ENCODE measurements at places on chromosomes 5 and 9.

DNA sequence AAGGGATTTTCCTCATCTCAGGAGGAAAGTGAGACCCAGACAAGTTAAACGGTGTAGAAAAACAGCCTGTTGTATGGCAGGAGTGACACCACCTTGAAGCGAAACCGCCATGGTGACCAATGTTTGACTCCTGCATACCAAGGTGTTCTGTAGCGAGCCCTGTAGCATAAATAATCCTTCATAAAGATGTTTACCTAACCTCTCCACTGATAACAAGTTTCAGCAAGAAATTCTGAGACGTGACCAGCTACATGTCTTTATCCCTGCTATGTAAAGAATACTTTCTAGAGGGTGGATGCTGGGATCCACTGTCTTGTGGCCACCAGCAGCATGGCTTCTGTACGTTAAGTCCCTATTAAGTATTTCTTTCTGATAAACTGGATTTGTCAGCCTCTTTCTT, 148.1 kb downstream of the MPDZ start:
- DNase-seq = no peak

DNA sequence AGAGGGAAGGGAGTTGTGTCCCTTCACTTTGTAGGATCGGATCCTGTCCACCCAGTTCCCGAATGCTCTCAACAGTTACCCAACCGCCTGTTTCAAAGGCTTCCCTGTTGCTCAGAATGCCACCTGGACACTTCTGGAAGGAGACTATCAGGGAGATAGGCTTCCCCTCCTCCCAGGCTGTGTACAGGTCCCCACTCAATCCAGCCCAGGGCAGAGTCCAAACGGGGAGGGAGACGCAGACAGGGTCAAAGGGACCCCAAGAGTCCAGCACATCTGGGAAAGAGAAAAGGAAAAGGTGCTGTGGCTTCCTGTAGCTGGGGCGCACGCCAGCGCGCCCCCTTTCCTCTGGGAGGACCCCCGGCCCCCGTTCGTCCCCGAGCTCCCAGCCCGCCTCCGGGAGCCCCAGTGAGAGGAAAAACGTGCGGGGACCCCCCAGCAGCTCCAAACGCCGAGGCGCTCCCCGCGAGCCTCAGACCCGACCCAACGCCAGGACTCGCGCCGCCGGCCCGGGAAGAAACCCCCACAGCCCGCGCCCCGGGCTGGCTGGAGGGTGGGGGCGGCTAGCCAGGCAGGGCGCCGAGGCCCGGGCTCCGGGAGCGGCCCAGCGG, 640 bp downstream of the SURF4 start:
- DNase-seq = no peak

DNA sequence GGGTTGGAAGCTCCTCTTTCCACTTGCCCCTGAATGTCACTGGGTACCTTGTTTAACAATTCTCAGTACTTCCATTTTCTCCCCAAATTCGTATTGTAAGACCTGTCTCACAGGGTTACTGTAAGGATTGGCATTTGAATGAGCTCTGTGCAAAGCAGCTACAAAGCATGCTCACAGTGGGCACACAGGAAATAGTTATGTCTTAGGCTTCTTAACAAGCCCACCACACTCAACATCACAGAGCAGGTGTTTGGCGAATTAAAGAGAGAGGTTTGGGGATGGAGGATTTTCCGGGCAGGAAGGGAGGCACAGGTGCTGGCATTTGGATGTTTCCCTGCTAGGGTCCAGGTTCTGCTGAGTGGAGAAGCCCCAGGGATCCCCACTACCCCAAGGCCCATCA, 17.0 kb upstream of the LHFPL2 start:
- DNase-seq = no peak

- DNase-seq = no peak
Measured at GRCh38 chr5:141439411-141440141, 9.3 kb downstream of the PCDHGA12 start.

DNA sequence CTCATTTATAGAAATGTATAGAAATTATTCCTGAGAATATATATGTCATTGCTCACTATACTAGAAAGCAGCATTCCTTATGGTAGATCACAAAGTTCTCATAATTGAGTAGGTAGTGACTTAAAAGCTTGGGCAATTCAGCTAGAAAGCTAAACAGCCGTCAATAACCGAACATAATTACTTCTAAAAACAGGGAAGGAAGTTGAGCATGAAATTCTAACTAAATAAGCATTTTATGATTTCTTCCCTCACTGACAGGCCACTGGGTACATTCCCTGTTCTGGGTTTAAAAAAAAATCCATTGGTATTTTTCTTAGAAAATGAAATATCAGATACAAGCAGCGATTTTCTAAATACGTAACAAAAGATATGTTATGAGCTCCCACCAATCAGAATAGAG, 91.1 kb upstream of the DAB2 start:
- no peak for DNase-seq

- DNase-seq = no peak
Measured at GRCh38 chr9:136378170-136379002, 4.9 kb upstream of the CARD9 start.

DNA sequence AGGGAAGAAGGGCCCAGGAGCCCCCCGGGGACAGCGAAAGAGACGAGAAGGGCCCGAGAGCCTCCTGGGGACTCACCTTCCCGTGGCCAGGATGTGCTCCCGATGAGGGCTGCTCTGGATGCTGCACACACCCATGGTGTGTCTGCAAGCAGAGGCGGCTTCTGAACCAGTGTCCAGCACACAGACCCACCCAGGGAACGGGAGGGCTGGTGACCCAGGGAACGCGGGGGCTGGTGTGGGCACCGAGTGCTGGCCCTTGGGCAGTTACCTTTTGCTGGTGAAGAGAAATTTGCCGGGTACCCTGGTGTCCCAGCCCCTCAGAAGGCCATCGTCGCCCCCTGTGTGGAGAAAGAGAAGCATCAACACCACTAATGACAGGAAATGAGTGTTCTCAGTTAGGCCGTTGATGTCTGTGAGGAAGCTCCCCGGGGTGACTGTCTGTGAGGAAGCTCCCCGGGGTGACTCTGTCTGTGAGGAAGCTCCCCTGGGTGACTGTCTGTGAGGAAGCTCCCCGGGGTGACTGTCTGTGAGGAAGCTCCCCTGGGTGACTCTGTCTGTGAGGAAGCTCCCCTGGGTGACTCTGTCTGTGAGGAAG, 13.2 kb downstream of the MRPL41 start:
- no peak for DNase-seq

- no peak for DNase-seq
Measured at GRCh38 chr5:81909677-81910076, 62.1 kb upstream of the ATG10 start.

DNA sequence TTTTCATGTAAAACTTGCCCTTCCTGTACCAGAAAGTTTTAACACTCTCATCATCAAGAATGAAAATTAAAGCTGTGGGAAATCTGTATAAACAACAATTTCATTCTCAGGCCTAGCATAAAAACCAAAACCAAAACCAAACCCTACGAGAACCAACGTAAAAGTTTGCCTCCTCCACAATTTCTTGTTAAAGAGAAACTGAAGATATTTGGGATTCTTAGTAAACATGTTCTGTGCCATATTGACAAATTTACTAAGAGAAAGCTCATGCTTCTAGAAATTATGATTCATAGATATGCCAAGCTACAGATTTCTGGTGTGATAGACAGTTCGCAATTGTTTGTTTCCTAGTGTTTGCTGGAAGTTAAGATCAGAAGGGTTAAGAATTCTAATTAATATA, 801.0 kb upstream of the NUDT12 start:
- DNase-seq = no peak

- no peak for DNase-seq
Measured at GRCh38 chr9:2755285-2755684, 38.0 kb downstream of the KCNV2 start.

- DNase-seq = no peak
Measured at GRCh38 chr9:974031-974995, 2.1 kb upstream of the DMRT3 start.

- no peak for DNase-seq
Measured at GRCh38 chr9:127884427-127884911, 7.0 kb upstream of the AK1 start.

GRCh38 chr5:151182976-151183375, 25.4 kb upstream of the ANXA6 start:
- no peak for DNase-seq

- no peak for DNase-seq
Measured at GRCh38 chr5:44275908-44276307, 113.3 kb downstream of the FGF10 start.

GRCh38 chr5:174187481-174187880, 142.0 kb downstream of the NSG2 start:
- no peak for DNase-seq

DNA sequence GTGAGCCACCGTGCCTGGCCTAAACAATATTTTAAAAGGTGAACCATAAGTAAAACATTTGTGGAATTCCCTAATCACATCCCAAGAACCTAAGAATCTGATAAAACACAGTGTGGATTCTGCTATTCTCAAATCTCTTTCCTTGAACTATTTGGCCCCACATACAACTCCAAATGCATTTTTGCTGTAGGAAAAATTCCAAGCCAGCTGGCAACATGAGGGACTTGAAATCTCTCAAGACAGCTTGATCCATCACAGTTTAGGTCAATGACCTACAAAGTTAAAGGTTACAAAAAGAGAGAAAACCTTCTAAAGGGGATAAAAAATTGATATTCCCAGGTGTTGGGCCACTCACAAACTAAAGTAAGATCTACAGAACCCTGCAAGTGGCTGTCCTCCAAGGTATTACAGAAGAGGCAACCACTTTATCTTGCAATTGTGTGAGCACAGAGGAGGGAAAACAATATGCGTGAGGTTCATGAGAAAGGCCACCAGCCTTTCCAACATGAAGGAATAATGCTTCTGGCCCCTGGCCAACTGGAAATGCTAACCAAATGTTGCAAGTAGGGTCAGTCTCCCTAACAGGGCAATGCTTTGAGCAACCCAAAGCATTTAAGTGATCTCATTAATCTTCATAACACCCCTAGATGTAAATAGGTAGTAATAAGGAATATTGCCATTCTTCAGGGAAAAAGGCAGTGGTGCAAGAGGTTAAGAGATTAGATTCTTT, 221.4 kb downstream of the SEMA5A start:
- DNase-seq = no peak

- no peak for DNase-seq
Measured at GRCh38 chr5:96648593-96648992, 13.6 kb upstream of the CAST start.

- DNase-seq = no peak
Measured at GRCh38 chr5:103260951-103261350, 2.4 kb downstream of the MACIR start.

GRCh38 chr9:134340475-134341160, 14.4 kb downstream of the RXRA start:
- no peak for DNase-seq

DNA sequence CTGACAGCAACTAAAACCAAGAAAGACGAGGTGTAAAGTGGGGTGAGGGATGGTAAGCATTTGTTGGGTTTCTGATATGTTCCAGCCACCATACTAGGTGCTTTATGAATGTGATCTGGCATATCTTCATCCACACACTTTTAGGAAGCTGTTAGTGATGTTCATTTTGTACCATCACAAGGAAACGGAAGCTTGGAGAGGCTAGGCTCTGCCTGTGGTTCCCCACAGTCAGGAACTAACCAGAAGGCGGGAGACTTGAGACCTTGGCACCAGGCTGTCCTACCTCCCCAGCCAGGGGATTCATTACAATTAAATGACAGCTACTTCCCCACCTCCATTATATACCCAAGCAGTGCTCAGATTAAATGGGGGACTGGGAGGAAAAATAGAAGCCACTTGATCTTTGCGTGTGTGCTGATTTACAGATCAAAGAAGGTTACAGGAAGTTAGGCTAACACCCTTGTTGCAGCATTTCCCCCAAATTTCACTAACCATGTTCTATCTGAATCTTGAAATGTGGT, 43.0 kb downstream of the SFXN1 start:
- DNase-seq = no peak

DNA sequence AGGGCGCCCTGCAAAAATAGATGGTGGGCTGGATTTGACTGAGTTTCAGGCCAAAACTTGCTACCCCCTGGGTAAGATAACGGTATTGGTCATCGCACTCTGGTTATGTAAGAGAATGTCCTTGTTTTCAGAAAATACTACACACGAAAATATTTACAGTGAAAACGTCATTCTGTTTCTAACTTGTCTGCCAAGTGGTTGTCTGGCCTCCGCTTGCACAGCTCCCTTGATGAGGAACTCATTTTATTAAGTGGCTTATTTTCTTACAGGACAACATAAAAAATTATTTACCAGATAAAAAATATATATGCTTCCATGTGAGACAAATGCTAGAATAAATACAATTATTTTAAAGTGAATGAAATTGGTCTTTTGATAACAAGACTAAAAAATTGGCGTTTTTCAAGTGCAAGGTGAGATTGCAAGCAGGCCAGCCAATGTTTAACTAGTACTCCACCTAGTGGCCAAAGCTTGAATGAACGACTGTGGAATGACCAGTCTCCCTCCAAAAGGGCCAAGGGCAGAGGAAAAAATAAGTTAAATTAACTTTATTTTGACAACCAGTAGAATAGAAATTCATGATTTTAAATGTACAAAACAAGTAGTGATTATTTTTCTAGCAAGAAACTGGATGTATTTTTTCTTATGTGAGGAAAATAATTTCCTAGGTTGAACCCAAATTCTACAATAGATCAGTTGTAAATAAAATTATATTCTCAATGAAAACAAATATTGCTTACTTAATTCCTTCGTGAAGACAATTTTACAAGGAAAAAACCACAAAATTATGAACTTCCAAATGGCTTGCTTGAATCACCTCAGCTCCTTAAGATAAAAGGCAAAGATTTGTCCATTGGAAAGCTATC, 93.2 kb downstream of the ZFAND5 start:
- no peak for DNase-seq

GRCh38 chr9:27073841-27074728, 34.9 kb upstream of the TEK start:
- no peak for DNase-seq

DNA sequence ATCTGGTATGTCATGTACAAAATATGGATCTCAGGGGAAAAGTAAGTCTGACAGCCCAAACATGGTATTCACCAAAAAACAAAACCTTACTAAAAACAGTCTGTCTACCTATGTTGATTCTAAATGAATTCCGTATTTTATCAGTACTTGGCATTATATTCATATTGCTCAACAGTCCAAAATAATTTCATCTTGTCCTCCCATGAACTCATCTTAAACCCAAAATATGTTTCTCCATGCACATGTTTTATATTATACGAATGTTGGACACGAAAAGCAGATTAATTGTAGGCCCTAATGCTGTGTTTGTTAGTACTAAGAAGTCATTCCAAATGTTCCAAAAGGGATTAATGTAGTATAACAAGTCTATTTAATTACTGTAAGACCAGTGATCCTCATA, 20.1 kb downstream of the NFIB start:
- no peak for DNase-seq

Data from dorsolateral prefrontal cortex (tissue), 122 donors.